ENCODE measurements at places on chromosomes 2 and 18. TPM values are rescaled to one million over a fixed set of nuclear protein-coding genes. Genes with fewer than 3 reads are reported as not detected.

PARD6G gene
- 8.8 TPM for total RNA-seq

HAT1 gene
- total RNA-seq: 54.0 TPM

UGT1A4 gene
- not detected for total RNA-seq

SLC14A1 gene
- total RNA-seq: not detected

PID1 gene
- total RNA-seq: 0.95 TPM

SLC11A1 gene
- total RNA-seq: 0.11 TPM

LRRC30 gene
- not detected for total RNA-seq

ZNF521 gene
- 1.9 TPM for total RNA-seq

All from SK-MEL-5 (cell line).